Urinary bladder (tissue), 4 donors: ENCODE measurements at places on chromosomes 6 and 20. TPM values are rescaled to one million over a fixed set of nuclear protein-coding genes. Genes with fewer than 3 reads are reported as not detected.

NFATC2 gene
- 8.8 TPM for total RNA-seq

C20orf141 gene
- total RNA-seq: not detected

HLA-DMB gene
- 8.9 TPM for total RNA-seq

MYB gene
- total RNA-seq: 2.1 TPM

OXT gene
- total RNA-seq: not detected

HS3ST5 gene
- total RNA-seq: 3.7 TPM

COX4I2 gene
- total RNA-seq: 4.8 TPM

GMPR gene
- 4.5 TPM for total RNA-seq

OPN5 gene
- total RNA-seq: 0.05 TPM

SMOC2 gene
- total RNA-seq: 61.1 TPM

HNF4A gene
- not detected for total RNA-seq

GGTLC1 gene
- total RNA-seq: not detected

PAK5 gene
- total RNA-seq: 0.48 TPM

CD24 gene
- total RNA-seq: 283 TPM

C6orf89 gene
- total RNA-seq: 41.3 TPM

CLIC5 gene
- total RNA-seq: 4.3 TPM

FRK gene
- total RNA-seq: 7.3 TPM

ARMH2 gene
- not detected for total RNA-seq

NR2E1 gene
- total RNA-seq: not detected

MYBL2 gene
- total RNA-seq: 2.3 TPM

SLC35D3 gene
- 0.16 TPM for total RNA-seq

CYP39A1 gene
- total RNA-seq: 13.3 TPM

ADGB gene
- 0.05 TPM for total RNA-seq

TP53TG5 gene
- 0.69 TPM for total RNA-seq

COL21A1 gene
- 151 TPM for total RNA-seq

HLA-G gene
- total RNA-seq: not detected

CCM2L gene
- 5.8 TPM for total RNA-seq

TREML2 gene
- 0.11 TPM for total RNA-seq

CDH4 gene
- total RNA-seq: 0.42 TPM

TRIM40 gene
- not detected for total RNA-seq

FERMT1 gene
- total RNA-seq: 11.1 TPM

NKX2-2 gene
- not detected for total RNA-seq

B3GAT2 gene
- 1.5 TPM for total RNA-seq

BPIFB4 gene
- total RNA-seq: not detected

MOCS3 gene
- 4.9 TPM for total RNA-seq

GLP1R gene
- 0.58 TPM for total RNA-seq

ERVFRD-1 gene
- not detected for total RNA-seq

PNPLA1 gene
- not detected for total RNA-seq
